ENCODE measurements at places on chromosomes 1 and 21.

- DNase-seq: no peak
Measured at GRCh38 chr1:112143871-112144441, 154.5 kb upstream of the KCND3 start.

DNA sequence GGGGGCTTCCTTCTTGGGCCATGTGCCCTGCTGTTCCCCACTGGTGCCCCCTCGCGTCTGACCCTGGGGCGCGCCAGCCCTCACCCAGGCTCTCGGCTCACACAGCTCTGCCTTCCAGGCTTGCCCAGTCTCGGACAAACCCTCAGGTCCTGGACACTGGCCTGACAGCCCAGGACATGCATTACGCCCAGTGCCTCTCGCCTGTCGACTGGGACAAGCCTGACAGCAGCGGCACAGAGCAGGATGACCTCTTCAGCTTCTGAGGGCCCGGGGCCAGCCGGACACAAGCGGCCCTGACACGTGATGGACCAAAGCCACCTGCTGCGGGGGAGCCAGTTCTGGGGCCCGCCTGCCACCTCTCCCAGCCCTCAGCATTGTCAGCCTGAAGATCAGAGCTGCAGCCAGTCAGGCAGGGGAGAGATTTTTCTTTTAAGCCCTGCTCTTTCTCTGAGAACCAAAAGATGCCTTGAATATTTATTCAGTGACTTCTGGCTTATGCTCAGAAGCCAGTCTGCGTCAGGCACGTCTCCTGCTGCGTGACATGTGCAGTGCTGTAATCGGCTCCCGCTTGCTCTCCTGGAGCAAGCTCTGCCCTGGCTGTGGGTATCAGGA lies 23.4 kb downstream of the LDLRAP1 start:
- DNase-seq: no peak

DNA sequence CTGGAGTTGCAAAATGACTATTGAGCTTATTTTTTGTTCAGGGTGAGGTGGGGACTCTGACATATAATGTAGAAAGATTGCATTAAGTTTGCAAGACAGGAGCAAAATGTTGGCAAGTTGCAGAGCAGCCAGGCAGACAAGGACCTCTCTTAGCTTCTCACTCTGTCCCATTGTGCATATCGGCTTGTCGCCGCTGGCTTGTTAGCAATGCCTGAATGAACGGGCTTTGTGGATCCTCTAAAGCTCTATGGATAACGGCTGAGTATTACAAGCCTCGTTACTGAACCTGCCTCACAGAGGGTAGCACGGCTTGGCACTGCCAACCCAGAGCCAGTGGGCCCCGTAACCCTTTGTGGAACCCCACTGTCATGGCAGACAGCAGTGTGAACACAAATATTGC lies 68.4 kb downstream of the TNR start:
- no peak for DNase-seq

DNA sequence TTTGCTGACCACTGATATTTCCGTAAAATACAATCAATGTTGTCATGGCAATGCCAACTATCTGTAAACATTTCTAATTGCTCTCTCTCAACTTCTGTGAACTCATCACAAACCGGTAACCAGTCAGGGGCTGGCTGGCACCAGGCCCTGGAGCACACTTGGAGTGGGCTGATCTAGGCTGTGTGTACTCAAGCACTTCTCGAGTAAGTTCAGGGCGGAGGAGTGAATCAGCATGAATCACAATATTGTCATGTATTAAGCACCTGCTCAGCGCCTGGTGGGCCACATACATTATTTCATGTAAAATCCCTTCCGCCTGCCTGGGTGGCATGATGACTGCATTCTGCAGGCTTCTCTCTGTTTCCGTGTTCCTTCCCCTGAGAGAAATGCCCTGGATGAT lies 212.4 kb downstream of the FOXD2 start:
- no peak for DNase-seq

- no peak for DNase-seq
Measured at GRCh38 chr1:207069858-207070506, 16.9 kb downstream of the PFKFB2 start.

DNA sequence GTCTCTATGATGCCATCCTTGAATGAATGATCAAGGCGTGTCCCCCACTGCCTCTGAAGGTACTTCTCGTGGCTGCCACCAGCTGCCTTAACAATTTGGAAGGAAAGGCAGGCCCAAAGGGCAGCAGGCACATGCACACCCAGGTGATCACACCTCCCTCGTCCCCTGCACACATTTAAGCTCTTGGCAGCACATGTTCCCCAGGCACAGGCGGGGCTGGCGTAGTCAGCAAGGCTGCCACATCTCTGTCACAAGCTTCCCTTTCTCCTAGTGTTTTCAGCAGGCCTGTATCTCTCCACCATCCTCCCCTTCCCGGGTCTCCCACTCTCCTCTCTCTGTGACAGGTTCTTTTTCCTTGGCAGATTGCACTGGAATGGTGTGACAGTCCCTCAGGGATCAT lies 111.9 kb downstream of the CACNA1E start:
- no peak for DNase-seq

DNA sequence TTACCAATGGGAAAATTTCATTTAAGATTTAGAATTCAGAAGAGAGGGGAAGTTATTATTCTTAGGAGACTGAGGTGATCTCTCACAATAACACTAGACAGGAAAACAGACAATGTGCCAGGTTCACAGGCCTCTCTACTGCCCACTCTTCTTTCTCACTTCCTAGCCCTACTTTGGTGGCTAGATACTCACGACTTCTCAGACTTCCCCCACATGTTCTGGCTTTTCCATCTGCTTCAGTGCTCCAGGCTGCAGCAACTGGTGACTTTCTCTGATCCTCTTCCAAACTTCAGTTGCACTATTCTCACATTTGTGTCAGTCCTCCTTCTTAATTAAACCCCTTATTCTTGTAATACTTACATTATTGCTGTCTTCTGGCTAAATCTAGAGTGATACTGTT lies 208.7 kb upstream of the KCTD3 start:
- DNase-seq: no peak

GRCh38 chr1:65009176-65009575 lies 42.8 kb upstream of the JAK1 start:
- DNase-seq: no peak

DNA sequence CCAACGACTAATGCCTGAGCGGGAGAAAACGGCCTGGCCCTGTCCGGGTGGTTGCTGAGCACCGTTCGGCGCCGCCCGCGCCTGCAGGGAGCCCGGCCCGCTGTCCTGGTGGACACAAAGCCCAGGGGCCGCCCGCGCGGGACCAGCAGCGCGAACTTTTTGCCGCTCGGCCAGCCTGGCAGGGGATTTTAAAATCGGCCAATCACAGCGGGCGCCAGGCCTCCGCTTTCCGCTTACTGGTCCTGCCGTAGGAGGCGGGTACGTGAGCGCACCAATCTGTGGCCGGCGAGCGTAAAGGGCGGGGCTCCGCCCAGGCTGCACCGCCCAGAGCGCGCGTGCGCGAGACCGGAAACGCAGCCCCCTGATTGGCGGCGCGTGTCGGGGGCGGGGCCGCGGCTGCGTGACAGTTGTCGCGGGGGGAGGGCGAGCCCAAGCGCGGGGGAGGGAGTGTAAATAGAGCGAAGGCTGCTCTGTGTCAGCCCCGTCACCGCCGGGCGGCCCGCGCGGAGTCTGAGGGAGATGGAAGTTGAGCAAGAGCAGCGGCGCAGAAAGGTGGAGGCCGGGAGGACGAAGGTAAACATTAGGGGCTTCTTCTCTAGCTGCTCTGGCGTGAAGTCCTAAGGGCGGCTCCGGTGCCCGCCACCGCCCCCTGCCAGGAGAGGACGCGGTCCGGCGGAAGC lies at the start of the genes C21orf58 and PCNT:
C21orf58 (minus strand) TSS at position 161 of the 680 bp plus-strand sequence. CDS start 1,132 bp downstream, outside the sequence.
PCNT (plus strand) TSS at position 447 of the 680 bp plus-strand sequence; CDS start at position 520, 73 bp downstream.
- DNase-seq: peak; percentile 99

GRCh38 chr1:43312212-43312623 lies 11.4 kb downstream of the TIE1 start:
- no peak for DNase-seq

GRCh38 chr1:170149241-170149640 lies 3.5 kb downstream of the NTMT2 start:
- DNase-seq: no peak

DNA sequence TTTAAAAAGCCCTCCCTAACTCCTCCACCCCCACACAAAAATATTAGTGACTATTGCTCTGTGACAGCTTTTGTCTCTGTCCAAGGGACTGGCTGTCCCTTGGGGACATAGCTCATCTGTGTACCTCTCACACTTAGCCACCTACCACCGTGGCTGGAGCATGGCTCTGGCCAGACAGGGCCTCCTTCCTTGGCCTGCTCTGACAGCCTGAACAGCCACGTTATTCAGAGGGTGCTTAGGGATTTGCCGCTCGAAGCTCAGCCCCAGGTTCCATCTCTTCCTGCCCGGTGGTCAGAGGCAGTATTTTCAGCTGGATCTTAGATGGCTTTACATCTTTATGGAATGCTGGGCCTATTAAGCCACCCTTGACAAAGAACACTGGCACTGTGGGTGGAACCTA lies 6.1 kb upstream of the CELSR2 start:
- no peak for DNase-seq

GRCh38 chr1:229031481-229032341 lies 239.2 kb upstream of the RAB4A start:
- DNase-seq: no peak

DNA sequence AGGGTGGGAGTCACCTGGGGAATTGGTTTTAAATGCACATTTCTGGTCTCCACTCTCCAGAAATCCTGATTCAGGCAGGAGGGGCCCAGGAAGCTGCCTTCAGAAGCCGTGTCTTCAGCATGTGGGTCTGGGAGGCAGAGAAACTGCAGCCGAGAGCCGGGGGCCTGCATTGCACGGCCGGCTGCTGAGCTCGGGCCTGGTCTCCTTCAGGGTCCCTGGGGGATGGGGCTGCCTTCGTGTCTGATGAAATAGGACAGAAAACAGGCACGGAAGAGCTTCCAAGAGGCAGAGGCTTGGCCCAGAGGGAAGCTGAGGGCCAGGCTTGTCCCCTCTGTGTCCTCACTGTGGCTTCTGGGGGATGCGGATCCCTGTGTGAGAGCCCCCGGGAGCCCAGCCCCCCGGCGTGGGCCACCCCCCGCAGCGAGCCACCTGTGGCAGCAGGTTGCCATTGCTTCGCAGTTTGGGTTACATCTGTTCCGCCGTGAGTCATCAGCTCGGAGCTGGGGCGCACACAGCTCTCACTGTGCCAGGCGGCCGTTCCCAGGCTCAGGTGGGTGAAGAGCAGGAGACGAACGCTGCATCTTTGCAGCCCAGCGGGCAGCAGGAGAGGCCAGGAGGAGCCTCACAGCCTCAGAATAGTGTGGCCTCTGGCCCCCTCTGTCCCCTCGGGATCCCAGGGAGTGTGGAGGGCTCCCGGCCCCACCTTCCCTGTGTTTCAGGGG lies 72.4 kb downstream of the AJAP1 start:
- DNase-seq: no peak

GRCh38 chr1:22754106-22754768 lies 43.6 kb downstream of the EPHB2 start:
- DNase-seq: no peak

GRCh38 chr1:206469411-206469932 lies 804 bp upstream of the IKBKE start:
- no peak for DNase-seq

GRCh38 chr1:34865981-34866761 lies 6.6 kb upstream of the SMIM12 start:
- DNase-seq: no peak

GRCh38 chr1:107138166-107138565 lies 2.7 kb upstream of the NTNG1 start:
- no peak for DNase-seq

DNA sequence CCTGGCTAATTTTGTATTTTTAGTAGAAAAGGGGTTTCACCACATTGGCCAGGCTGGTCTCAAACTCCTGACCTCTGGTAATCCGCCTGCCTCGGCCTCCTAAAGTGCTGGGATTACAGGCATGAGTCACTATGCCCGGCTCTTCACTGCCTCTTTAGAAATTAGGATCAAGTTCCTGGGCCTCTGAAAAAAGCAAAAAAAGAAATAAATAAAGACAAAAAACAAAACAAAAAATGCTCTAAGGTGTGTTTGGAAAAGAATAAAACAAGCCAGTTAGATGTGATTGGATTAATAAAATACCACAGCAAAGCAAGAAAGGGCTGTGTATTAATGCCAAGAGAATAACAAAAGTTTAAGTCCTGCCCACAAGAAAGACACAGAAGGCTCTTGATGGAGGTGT lies 4.2 kb upstream of the ABCB10 start:
- no peak for DNase-seq

DNA sequence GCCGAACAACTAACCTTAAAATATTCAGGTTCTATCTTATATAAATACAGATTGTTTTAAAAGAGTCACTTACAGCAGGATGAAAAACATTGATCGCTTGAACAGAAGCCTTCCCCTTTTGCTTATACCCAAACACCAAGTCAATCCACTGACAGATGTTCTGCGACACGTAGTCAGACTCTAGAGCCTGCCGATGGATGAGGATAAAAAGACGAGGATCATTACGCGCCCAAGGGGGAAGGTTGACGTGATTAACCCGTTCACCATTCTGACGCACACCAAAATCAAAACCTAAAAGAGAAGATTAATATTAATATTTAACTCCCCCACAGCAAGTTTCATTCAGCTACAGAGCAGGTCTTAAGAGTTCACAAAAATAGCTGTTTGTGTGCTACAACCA lies 59.4 kb upstream of the GNG4 start:
- no peak for DNase-seq

- no peak for DNase-seq
Measured at GRCh38 chr1:204342310-204342709, 17.4 kb downstream of the PLEKHA6 start.

GRCh38 chr1:152111515-152111968 lies 3.7 kb downstream of the TCHH start:
- DNase-seq: no peak

DNA sequence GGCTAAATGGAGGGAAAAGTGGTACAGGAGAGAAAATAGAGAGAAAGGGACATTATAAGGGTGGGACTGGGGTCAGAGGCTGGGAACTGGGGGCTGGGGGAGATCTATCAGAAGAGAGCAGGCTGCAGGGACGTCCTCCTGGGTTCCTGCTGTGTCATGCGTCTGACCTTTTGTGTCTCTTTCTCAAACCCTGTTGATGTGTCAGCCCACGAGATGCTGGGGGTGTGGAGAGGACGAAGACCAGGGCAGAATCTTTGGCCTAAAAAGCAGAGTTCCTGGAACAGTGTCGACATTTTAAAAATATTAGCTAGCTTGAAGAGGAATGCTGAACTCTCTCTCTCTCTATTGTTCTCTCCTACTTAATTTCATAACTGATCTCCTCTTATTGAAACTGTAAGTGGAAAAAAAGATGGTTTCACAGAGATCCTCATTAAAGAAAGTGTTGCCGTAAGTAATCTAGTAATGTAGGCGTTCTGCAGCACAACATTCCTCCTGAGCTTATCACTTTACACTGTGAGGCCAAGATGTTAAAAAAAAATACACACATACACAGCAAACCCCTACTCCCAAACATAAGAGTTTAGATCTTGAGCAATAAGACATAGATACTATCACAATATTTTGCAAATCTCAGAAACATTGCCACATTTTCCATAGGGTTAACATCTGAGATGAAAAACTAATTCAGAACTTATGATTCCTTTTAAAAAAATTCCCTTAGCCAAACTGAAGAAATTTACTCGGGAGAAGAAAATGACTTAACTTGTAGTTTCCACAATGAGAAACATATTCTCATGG lies 52.6 kb downstream of the RUNX1 start:
- no peak for DNase-seq

- no peak for DNase-seq
Measured at GRCh38 chr1:11080931-11081330, 18.7 kb downstream of the EXOSC10 start.

GRCh38 chr21:26351661-26352060 lies 181.1 kb upstream of the APP start:
- no peak for DNase-seq
